ENCODE measurements at places on chromosomes 3 and 15.

DNA sequence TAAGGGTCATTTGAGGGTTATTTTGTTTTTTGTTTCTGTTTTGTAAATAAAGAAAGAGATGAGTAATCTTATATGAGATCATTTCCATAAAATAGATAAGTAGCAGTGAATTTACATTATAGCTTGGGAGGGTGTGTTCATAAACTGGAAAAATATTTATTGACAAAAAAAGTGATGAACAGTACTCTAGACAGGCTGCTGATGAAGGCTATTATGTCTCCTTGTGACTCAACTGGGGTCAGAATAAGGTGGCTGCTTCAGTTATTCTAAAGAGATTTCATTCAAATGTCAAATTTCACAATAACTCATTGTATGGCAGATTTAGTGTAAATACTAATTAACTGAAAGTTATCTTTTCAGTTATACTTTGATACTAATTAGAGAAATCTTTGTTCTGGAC lies 251.1 kb upstream of the CMC1 start:
- DNase-seq, result no peak

GRCh38 chr15:83734487-83734886 lies 80.6 kb downstream of the ADAMTSL3 start:
- no peak for DNase-seq

GRCh38 chr3:15647611-15648167 lies 46.1 kb downstream of the BTD start:
- no peak for DNase-seq

- no peak for DNase-seq
Observed at GRCh38 chr3:18382760-18383369, 42.3 kb downstream of the SATB1 start.

DNA sequence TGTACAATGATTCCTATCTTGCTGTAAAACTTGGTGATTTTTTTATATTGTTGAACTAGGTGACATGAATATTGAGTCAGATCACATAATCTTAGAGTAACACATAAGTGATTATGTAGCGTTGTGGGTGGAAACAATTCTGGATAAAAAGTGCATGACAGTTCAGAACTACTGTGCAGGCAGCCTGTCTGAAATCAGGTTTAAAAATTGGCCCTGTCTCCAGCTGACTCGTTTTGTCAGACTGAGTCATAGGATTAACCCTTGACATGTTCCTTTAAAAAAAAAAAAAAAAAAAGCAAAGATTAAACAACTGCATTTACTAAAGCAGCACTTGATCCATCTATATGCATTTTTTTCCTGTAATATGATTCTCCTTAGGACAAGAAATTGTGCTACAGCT lies 160.0 kb upstream of the CGNL1 start:
- no peak for DNase-seq

- DNase-seq, result no peak
Observed at GRCh38 chr15:97672586-97672985, 287.9 kb upstream of the ARRDC4 start.

GRCh38 chr15:74376226-74376625 lies 8.8 kb upstream of the CYP11A1 start:
- DNase-seq, result no peak

- no peak for DNase-seq
Observed at GRCh38 chr15:70453766-70454165, 309.6 kb downstream of the UACA start.

DNA sequence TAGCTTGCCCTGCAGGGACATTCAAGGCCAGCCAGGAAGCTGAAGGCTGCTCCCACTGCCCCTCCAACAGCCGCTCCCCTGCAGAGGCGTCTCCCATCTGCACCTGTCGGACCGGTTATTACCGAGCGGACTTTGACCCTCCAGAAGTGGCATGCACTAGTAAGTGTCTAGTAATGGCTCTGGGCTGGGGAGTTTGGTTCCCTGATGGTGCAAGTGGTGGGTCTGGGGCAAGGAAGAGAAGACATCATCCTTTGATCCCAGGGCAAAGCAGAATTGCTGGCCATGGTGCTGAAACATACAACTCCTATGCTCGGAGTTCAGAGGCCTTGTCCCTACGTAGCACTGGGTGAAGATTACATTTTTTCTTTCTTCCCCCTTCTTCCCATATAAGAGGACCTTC lies 311.4 kb downstream of the EPHB1 start:
- no peak for DNase-seq

- DNase-seq, result no peak
Observed at GRCh38 chr15:48266024-48266689, 60.1 kb downstream of the SLC12A1 start.
